ENCODE measurements at places on chromosomes 5 and 9. TPM values are rescaled to one million over a fixed set of nuclear protein-coding genes. Genes with fewer than 3 reads are reported as not detected.

LOX gene
- total RNA-seq: 94.2 TPM

STPG3 gene
- total RNA-seq: not detected

GLRA1 gene
- total RNA-seq: not detected

IGIP gene
- 11.0 TPM for total RNA-seq

IER5L gene
- 70.7 TPM for total RNA-seq

Measured in smooth muscle cell of bladder (primary cell).